ENCODE measurements at places on chromosomes 5 and 9. TPM values are rescaled to one million over a fixed set of nuclear protein-coding genes. Genes with fewer than 3 reads are reported as not detected.

Gene PCDHB2
- total RNA-seq = 4.9 TPM

Gene CNTNAP3B
- 40.3 TPM for total RNA-seq

DNA sequence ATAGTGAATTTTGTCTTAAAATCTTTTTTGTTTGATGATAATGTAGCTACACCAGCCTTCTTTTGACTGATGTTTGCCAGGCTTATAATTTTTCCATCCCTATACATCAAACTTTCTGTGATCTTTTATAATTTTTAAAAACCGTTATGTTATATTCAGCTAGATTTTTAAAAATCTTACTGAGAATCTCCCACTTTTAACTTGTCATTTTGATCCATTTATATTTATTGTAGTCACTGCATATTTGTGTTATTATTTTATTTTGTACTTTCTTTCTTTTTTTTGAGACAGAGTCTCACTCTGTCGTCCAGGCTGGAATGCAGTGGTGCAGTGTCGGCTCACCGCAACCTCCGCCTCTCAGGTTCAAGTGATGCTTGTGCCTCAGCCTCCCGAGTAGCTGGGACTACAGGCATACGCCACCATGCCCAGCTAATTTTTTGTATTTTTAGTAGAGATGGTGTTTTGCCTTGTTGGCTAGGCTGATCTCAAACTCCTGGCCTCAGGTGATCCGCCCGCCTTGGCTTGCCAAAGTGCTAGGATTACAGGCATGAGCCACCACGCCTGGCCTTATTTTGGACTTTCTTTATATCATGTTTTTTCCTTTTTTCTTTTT, 12.7 kb downstream of the MRRF start:
- DNase-seq = no peak

DNA sequence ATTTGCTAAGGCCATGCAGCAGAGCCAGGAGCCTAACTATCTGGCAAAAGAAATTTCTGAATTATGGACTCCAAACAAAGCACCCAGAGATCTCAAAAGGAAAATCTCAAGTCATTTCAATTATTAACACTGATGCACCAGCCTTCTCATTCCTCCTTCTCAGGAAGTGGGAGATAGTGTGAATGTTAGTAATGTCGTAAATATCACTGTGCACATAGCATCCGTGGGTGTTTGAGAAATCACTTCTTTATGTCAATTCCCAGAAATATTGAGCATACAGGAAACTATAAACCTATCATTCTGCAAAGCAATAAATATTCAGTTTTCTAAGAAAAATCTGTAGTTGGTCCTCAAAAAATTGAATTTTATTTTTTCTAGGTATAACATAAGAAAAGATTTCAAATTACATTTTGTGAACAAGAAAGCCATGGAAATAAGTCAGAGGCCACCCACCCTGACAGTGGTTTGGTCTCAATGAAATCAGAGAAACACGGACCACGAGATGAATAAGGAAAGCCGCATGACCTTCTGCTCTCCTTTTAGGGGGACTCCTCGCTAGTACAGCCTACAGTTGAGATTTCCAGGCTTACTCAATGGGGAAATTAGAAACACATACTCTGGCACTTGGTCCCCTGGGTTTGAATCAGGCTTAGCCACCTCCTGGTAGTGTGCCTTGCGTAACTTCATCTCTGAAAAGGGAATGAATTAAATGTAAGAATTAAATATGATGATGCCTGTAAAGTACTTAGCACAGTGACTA, 120.6 kb downstream of the DIRAS2 start:
- DNase-seq = no peak

- peak; percentile 57 for DNase-seq
Observed at GRCh38 chr5:128782446-128782845, 182.8 kb upstream of the SLC27A6 start.

DNA sequence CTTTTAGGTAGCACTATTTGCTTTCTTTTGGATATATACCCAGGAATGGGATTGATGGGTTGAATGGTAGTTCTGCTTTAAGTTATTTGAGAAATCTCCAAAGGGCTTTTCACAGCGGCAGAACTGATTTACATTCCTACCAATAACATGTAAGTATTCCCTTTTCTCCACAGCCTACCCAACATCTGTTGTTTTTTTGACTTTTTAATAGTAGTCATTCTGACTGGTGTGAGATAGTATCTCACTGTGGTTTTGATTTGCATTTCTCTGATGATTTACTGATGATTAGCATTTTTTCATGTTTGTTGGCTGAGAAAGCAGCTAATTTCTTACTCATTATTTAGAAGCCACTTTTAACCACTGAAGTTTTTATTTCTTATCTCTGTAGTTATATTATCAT, 221.1 kb upstream of the ACTBL2 start:
- DNase-seq = no peak

DNA sequence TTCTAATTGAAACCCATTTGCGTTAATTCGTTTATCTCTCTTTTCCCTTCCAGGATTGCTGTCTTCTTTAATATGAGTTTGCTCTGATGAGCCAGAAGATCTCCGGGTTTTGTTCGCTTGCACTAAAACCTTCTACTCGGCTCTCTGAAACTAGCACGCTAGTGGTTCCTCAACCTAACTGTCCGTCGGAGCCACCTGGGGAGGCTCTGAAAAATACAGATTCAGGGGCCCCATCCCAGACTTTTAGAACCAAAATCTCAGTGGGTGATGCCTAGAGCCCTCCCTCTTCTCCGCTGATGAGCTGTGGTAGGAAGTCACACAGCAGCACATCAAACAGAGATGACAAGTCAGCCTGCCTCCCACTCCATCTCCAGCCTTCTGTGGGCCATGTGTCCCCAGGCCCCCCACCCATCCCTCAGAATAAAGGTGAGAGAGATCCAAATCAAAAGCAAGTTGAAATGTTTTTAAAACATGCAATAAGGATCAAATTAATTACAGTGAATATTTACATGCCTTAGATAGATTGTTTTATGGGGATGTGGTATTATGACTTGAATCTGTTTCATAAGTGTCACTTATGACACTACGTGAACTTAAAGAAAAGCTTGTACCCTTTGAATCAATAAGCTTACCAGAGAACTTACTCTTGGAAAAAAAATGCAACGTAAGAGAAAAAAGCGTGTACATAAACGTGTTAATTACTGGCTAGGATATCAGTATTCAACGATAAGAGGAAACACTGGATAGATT, 16.4 kb downstream of the FCN2 start:
- DNase-seq = no peak

DNA sequence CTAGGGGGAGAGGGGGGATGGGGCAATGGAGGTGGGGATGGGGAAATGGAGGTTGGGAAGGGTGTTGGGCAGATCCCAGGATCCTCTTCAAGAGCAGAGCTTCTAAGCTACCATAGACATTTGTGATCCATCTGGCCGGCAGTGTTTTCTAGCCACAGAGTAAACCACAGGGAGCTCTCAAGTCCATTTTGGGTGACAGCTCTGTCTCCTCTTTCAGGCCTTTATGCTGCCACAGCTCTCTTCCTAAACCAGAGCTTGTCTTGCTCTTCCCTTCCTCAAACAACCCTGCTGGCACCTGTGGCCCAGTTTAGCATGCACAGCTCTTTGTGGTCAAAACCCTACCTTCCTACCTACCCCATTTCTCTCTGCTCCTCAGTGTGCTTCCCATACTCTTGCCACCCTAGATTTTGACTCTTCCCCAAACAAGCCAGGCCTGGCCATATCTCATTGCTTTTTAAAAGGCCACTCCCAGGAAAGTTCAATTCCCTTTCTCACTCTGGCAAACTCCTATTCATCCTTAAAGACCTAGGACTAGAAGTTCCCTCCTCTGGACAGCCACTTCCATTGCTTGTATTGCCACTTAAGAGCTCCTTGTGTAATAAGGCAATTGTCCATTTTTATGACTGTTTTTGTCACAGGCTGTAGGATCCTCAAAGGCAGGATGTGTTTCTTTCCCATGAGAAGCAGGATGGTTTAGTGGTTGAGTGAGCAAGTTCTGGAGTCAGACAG, 84.3 kb upstream of the PANK3 start:
- DNase-seq = no peak

DNA sequence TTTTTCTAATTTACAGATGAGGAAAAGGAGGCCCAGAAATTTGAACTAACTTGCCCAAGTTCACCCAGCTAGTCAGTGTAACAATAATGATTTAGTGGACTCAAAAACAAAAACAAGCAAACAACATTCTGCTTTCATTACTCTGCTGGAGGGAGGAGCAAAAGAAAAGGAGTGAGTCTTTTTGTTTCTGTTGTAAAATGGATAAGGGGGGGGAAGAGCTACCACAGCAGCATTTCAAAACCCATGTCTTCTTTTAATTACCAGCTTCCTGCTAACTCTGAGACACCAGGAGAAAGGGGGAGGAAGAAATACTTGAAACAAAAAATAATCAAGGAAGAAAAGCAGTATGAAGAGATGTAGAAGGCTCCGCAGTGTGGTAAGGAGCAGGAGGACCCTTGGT, 39.2 kb upstream of the EQTN start:
- no peak for DNase-seq

DNA sequence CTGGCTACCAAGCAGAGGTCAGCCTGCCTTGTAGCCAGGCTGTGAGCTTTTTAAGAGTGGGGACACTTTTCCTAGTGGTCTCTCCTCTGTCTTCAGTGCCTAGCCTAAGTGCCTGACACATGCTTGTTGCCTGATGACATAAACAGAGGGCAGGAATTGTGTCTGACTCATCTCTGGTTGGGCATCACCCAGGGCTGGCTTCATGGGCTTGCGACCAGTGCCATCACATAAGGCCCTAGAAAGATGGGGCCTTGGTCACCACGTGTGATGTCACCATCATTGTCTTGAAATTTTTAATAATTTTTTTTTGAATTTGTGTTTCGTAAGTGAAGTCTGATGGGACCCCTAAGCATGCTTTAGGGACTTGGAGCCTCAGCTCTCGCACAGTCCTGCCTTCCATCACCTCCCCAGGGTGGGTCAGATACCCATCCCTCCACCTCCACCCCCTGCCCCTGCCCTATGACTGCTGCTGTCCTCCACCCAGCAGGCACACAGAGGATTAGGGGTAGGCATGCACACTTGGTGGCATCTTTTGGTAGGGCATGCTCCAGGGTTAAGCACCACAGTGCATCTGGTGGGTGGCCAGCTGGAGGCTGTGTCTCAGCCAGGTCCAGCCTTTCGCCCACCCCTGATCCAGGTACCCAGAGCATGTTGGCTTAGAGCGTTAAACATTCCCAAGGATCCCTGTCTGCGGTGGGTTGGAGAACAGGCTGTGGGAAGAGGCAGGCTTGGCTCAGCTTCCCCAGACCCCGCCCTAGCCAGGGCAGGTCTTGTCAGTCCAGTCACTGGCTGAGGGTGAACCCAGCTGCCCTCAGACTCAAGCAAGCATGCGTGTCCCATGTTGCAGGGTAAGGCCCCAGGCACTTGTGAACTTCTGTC, 80.1 kb upstream of the SH3PXD2B start:
- no peak for DNase-seq

- no peak for DNase-seq
Observed at GRCh38 chr9:76378367-76379073, 15.7 kb downstream of the RFK start.

DNA sequence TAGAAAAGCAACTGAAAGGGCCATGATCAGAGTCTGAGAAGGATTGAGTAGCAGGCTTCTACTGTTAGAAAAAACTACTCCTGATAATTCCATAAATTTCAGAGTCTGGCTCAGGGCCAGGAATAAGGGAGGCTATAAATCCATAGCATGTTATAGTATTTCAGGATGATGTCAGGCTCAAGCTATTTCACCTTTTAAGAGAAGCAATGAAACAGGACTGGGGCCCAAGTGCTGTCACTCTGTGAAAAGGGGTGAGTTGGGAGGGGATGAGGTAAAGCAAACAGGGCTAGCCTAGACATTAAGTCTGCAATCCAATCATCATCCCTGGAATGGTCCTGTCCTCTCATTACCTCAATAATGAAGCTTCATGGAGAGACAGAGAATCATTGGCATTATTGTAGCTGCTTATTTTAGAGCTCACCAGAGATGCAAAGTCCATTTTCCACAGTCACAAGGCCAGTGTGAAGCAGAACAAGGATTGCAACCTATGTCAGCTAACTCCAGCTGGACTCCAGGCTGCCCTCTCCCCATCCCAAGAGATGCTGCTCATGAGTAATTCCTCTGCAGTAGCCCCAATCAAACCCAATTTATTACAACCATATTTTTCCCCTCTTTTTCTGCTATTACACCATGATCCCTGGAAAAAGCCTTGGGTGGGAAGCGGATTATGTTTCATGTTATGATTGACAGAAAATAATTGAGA, 56.0 kb downstream of the PAPPA start:
- no peak for DNase-seq
